ENCODE measurements at places on chromosomes 5 and 9.

GRCh38 chr5:77255617-77256016 is 45.1 kb downstream of the PDE8B start:
- DNase-seq, result no peak

DNA sequence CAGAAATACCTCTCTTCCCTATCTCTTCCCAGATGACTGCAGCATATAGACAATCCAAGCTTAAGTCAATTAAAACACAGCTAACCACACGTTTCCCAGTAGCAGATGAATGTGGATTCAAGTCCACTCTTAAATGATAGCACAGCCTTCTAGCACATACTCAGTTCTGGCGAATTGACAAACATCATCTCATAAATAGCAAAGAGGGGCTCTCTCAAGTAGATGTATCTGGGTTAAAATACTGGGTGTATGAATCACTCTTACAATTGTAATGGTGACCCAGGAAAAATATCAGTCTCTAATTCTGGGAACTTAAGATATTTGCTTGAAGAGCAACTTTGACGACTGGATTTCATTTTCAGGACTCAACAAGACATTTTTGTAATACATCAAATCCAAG is 67.0 kb upstream of the HAPLN1 start:
- DNase-seq, result peak; percentile 1

- DNase-seq, result peak; percentile 7
Measured at GRCh38 chr5:38697013-38697412, 140.6 kb upstream of the LIFR start.

DNA sequence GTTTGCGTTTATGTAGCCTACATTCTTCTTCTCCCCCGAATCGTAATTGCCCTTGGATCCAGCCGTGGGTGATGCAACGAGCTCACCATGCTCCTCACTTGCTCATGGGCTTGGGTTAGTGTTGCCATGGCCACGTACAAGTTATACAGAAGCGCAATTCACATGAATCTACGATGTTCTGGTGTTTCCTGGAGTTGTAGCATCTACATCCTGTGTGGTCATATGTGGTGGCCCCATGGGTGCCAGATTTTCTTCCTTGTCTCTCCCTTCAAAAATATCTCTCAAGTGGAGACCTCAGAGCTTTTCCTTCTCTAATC is 115.3 kb downstream of the TLE4 start:
- DNase-seq, result no peak

- peak; percentile 51 for DNase-seq
Measured at GRCh38 chr5:113546703-113547183, 33.2 kb downstream of the YTHDC2 start.

Data from EL (cell line).